ENCODE measurements at places on chromosomes 3 and 15.
A peak's percentile ranks its signal among the peaks of the same experiment; 100 is the strongest.

- DNase-seq, result no peak
Measured at GRCh38 chr3:72105306-72105705, 320.4 kb upstream of the PROK2 start.

DNA sequence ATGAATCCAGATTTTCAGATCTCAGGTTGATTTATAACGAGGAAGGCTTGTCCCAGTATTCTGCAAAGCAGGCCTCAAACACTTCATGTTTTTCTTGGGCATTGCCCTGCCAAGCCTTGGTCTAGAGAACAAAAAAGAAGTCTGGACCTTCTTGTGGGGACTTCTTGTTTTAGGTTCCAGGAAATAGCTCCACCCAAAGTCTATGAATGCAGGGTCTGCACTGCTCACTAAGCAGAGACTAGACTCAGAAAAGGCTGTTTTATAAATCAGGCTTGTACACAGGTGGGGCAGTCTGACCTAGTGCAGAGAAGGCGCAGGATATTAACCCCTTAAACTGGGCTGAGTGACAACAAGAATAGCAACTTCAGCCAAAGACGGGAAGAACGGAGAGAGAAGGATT lies 44.3 kb downstream of the GLB1 start:
- DNase-seq, result no peak

GRCh38 chr3:189727898-189728297 lies 96.7 kb downstream of the TP63 start:
- no peak for DNase-seq

GRCh38 chr3:120854908-120855526 lies 53.0 kb upstream of the STXBP5L start:
- DNase-seq, result no peak

DNA sequence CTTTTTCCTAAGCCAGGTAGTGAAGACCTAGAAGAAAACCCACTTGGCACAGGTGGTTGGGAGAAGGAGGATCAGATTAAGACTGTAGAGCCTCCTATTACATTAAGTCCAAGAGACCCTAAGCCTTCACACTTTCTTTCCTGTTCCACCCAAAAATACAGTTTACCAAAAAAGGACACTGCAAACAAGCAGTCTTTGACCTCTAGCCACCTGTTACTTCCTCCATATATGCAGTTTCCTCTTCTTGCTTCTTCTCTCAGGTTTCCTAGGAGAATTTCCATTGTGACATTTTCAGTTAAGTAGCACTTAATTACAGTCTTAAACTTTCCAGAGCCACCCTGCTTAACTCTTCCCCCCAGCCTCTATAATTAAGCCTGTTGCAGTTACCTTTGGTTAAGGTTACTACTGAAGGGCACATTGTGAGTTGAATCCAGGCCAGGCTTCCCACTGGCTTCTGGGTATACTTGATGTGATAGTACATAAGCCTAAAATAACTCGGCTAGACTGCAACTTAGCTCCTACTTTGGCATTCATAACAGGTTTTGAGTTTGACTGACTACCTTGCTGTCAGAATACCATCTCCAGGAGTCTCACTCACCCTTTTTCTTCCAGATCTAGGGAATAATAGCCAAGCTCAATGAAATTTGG lies 114.2 kb upstream of the UMPS start:
- DNase-seq, result no peak

- DNase-seq, result no peak
Measured at GRCh38 chr3:182527745-182528144, 265.6 kb upstream of the ATP11B start.

- no peak for DNase-seq
Measured at GRCh38 chr3:196531418-196531817, 16.3 kb upstream of the SMCO1 start.

DNA sequence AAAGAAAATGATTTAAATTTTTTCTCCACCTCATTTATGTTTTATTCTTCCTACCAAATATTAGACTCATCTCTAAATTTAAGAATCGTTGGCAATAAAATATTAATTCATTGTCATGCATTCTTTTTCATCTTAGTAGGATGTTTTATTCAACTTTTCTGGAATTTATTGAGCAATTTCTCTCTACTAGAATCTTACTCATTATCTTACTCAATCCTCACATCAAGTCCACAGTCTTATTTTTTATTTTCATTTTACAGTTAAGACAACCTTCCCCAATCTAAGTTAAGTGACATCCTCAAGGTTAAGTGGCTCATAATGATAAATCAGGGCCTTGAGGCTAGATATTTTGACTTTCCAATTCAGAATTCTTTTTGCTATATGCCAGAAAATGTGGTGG lies 15.9 kb upstream of the ALDH1A2 start:
- DNase-seq, result no peak

GRCh38 chr15:29039466-29040369 lies 153.9 kb downstream of the APBA2 start:
- DNase-seq, result peak; percentile 7

DNA sequence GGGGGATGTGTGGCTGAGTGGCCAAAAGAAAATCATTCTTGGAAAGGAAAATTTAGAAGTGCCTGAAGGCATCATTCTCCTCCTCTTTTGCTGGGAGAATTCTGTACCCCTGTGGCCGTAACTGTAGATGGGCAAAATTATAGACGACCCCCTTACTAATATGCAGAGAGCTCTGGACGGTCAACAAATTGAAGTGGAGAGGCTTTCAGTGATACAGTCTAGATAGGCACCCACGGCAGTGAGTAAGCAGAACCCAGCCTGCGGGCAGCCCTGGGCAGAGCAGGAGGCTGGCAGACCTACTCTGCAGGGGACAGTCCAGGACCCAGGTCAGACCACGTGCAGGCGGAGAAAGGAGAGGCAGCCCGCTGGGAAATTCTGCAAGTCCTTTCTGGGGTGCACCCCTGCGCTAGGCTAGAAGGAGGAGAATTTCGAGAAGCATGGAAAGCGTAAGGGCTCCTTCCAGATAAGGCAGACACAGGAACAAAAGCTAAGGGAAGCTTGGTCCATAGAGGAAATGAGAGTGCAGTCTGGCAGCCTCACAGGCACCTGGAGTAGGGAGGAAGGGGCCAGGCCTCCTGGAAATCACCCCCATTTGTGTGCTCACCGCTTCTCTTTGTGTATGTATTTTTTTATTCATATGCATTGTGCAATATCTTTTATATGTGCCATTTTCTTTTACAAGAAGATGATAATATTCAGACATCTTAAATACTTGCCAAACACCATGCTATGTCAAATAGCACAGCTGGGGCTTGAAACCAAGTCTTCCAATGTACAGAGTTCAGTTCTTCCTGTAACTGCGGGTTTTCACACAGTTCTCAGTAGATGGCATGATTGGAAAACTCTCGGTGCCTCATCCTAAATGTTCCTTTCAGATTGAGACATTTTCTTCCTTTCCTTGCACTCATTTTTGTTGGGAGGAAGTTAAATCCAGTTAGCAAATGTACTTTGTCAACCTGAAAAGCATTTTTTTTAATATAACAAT lies 40.2 kb downstream of the LRRK1 start:
- no peak for DNase-seq

DNA sequence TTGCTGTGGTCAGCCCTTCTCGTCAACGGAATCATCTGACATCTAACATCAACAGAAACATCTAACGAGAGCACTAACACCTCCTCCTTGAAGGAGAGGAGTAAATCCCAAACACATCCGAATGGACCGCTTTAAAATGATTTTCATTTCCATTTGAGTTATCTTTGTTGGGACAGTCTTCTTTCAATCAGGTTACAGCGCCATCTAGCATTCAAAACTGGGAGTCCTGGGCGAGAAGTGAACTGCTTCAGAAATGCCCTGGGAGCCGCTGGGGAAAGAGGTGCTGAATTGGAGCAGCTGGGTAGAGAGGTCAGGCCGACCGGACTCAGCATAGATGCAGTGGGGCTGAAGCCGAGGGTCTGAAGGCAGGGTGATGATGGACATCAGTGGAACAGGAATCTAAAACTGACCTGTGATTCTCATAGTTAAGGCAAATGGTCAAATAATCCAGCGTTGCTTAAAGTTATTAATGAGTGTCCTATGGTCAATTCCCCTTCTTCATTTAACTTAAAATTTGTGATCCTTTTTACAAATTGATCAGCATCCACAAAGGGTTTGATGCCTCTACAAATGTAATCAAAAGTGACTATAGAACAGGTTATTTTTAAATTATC lies 170.0 kb upstream of the NDN start:
- no peak for DNase-seq

DNA sequence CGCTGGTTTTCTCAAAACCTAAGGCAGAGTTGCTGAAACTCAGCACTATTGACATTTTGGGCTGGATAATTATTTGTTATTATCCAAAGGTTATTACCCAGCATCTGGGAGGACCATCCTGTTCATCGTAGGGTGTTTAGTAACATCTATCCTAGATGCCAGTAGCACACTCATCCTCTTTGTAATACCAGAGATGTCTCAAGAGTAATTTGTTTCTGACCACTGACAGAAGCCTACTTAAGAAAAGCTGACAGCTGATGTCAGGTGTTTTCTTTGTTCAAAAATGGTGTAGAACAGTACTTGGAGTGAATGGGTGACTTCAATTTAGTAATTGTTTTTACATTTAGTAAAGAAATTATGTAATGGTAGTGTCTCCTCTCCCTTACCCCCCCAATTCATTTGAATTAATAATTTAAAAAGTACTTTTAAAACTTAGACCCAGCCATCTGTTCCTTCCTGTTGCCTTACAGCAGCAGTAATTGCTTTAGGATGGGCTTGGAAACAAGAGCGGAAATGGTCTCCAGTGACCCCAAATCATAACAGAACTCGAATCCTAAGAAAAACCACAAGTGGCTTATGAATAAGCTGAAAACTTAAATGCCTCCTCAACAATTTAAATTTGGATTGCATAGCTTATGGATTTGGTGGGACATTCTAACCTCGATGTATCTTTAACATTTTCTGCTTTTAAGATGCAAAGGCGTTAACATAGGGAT lies 105.4 kb downstream of the PTPRG start:
- DNase-seq, result no peak

GRCh38 chr3:141421639-141422319 lies 53.5 kb downstream of the ZBTB38 start:
- DNase-seq, result no peak

DNA sequence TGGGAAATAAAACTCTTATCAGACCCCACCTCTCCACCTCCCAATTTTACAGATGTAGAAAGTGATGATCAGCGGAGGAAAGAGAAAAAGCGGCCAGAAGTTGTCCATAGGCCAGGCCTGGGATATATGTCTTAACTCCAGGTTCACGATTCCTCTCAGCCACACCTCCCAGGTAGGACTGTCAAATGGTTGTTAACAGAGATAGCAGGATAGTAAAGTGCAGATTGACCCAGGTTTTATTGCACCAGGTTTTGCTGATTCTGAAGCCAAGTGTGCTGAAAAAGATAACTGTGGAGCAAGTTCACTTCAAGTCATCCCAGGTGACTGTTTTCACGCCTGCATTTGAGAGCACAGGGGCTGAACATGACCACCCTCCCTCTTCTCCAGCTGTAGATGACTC lies 36.1 kb downstream of the LSM3 start:
- DNase-seq, result no peak

DNA sequence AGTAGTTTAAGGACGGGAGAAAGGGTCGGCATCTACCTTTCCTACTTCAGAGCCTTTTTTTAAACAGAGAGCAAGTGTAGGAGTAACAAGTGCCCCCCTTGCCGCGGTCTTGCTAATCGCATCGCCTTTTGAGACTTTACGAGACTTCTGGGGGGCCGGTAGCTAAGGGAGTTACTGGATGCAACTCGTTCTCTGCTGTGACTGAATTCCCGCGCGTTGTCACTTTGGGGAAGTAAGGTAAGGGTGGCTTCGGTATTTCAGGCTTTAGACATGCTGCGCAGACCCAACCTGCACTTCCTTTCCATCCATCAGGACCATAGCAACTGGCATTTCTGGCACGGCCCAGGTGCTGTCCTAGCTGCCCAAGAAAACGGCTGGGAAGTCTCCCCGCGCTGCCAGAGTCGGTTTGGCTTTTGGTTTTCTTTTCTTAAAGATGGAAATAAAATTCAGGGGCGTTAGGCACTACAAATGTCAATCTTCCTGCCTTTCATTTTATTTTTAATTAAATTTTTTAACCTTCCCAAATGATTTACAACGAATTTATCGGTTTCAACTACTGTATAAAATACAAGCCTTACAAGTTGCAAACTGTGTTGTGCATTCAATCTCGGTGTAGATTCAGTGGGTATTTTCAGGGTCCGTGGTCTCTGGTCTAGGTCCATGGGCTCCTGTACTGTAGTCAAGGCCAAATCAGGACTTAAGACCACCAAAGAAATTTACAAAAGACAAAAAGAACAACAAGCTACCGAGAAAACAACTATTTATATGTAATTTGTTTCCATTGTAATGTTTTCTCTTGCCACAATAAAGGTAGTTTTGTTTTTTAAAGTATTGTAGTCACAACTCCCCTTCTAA lies 3.5 kb downstream of the MECOM start:
- no peak for DNase-seq

GRCh38 chr3:153513236-153513635 lies 351.2 kb downstream of the RAP2B start:
- DNase-seq, result no peak

DNA sequence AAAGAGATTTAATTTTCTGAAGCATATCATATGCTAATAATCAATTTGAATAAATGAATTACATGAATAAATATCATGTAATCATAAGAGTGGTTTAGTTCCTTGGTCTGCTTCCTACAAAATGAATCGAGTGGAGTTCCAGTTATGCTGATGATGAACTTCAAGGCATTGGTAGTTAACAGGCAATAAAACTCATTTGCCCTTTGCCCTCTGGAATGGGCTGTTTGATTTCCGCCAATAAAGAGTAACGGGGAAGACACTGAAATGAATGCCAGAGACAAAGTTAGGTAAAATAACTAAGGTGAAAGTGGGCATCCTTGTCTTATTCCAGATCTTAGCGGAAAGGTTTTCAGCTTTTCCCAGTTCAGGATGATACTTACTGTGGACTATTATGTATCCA lies 90.1 kb downstream of the C3orf38 start:
- DNase-seq, result no peak

GRCh38 chr3:110971010-110971601 lies 100.5 kb upstream of the NECTIN3 start:
- no peak for DNase-seq

GRCh38 chr3:129344540-129345220 lies 66.0 kb downstream of the HMCES start:
- no peak for DNase-seq

DNA sequence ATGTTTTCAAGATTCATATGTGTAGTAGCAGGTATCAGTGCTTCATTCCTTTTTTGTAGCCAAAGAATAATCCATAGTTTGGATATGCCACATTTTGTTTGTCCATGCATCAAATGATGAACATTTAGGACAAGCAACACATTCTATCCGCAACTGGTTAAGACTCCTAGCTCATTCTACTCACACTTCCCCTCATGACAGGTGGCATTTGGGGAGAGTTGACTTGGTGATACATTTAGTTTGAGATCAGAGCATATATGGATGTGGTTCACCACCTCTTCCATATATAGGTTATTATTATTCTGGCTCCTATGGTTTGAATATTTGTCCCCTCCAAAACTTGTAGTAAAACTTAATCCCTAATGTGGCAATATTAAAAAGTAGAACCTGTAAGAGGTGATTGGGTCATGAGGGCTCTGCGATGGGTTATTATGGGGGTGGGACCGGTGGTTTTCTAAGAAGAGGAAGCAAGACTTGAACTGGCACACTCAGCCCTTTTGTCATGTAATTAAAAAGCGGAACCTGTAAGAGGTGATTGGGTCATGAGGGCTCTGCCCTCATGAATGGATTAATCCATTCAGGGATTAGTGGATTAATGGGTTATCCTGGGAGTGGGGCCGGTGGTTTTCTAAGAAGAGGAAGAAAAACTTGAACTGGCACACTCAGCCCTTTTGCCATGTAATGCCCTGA lies 75.3 kb upstream of the HRH1 start:
- no peak for DNase-seq

Data from GM12878 (cell line).